ENCODE measurements at places on chromosomes 4 and X. TPM values are rescaled to one million over a fixed set of nuclear protein-coding genes. Genes with fewer than 3 reads are reported as not detected.

DNA sequence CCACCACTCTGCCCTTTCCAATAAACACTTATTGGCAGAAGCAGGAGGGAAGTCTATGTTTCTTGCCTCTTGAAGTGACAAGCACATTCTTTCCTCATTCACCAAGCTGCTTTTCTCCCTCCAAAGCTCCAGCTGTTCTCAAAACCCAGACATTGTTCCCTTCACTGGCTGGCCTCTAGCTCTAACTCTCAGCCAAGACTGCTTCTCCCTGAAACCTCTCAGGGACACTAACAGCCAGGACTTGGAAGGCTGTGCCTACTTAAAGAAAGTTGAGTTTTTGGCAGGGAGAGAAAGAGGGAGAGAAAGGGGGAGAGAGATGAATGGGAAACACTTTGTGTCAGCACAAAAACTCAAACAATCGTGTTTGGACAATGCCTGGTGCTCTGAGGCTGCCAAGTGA lies 99.5 kb downstream of the COX18 start:
- no peak for DNase-seq

DNA sequence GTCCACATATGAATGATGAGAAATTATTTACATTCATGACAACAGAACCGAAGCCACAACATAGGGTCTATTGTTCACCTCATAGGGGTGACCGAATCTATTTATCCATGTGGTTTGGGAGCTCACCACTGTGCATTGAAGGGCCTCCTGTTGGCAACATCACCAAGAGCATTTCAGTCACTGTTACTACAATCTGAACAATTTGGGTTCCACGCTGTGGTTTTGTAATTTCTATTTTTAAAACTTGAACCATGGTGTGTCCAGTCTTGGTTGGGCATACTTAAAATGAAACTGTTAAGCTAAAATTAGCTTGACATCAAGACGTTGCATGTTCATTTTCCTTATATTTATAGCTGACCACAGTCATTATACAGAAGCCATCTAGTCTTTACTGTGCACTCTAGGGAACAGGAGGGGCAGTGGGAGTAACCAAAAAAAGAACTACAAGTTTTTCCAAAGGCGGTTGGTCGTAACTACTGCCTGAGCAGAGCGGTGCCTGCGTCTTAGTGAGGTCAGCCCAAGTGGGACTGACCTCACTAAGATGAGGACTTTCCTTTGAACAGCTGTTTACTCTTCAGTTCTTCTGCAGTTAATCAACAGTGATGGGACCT lies 192.1 kb downstream of the SPRY1 start:
- DNase-seq: no peak

Gene AR
- 35.1 TPM for total RNA-seq

Gene PDHA2
- not detected for total RNA-seq

Gene PIR
- total RNA-seq: 24.1 TPM

Gene ZFP92
- 0.25 TPM for total RNA-seq

Gene SGMS2
- total RNA-seq: 66.5 TPM
